ENCODE measurements at places on chromosomes 11 and 22.

- no peak for DNase-seq
Observed at GRCh38 chr11:131447898-131448297, 77.5 kb downstream of the NTM start.

GRCh38 chr11:132228746-132229325 lies 858.4 kb downstream of the NTM start:
- DNase-seq: no peak

DNA sequence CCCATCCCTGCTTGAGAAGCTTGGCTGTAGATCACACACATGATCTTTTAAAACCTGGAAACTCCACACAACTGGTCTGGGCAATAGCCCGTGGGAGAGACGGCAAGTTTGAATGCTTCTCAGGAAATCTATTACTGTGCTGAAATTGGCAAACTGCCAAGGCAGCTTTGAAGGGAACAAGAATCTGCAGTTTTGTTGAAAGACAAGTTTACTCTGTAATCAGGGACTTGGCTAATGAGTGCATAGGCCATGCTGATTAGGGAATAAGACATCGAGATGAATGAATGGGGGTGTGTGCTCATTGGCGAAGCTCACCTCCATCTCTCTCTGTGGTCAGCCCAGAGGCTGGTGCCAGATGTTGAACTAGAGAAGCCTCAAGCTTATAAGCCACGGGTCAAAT lies 218.8 kb downstream of the HIPK3 start:
- DNase-seq: no peak

- DNase-seq: no peak
Observed at GRCh38 chr11:8232414-8232813, 31.3 kb downstream of the LMO1 start.

- DNase-seq: no peak
Observed at GRCh38 chr11:44753961-44754645, 27.3 kb downstream of the TSPAN18 start.

DNA sequence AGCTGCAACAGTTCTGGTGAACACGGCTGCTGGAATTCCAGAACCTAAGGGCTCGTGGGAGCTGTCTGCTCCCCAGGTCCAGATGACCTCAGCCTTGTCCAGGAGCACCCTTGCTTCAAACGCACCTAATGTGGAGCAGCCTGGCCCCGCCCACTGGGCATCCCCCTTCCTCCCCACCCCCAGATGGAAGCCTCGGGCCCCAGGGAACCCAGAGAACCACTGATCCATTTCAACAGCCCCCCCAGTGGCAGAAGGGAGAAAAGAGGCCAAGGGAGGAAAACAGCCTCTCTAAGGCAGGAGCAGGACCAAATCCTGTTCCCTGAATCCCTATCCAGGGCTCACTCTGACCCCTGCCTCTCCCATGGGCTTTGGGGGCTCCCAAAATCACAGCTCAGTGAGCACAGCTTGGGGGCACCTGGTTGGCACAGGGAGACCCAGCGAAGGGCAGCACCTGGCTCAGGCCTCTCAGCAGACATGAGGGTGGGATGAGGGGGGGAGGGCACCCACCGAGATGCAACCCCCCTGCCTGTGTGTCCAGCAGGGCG lies 1.2 kb downstream of the CYTH4 start:
- DNase-seq: peak; percentile 77

DNA sequence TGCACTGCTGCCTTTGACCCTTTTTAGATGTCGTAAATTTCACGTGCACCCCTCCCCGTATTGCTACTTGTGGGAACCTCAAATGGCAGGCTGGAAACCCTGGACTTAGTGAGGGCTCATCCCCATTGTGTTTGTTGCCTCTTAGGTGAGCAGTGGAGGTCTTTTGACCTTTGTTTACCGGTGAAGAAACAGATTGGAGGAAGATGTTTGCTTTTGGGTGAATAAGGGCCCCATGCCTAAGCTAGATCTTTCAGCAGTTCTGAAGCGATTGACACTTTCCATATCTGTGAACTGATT lies 782 bp downstream of the SMARCB1 start:
- no peak for DNase-seq

GRCh38 chr11:128938156-128938885 lies 4.3 kb downstream of the TP53AIP1 start:
- DNase-seq: no peak

DNA sequence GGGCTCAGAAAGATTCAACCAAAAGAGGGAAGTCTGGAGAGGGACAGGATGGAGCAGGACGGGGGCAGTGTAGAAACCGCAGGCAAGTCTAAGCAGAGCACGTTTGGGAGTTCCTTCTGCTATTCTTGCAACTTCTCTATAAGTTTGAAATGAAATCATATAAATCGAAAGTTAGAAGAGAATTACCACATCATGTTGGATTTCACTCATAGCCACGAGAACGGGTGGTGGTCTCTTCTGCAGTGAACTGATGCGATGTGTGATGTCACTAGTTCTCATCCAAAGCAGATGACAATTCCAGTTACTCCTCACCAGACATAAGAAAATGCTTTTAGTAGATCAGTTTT lies 36.0 kb downstream of the KCNQ1 start:
- no peak for DNase-seq

- no peak for DNase-seq
Observed at GRCh38 chr11:101686514-101686913, 102.7 kb upstream of the TRPC6 start.

GRCh38 chr22:20951151-20951931 lies 15.7 kb upstream of the AIFM3 start:
- DNase-seq: no peak

- peak; percentile 83 for DNase-seq
Observed at GRCh38 chr11:48013269-48013901, 33.0 kb downstream of the PTPRJ start.

GRCh38 chr11:8247312-8247711 lies 16.4 kb downstream of the LMO1 start:
- no peak for DNase-seq

- DNase-seq: no peak
Observed at GRCh38 chr11:82831364-82831763, 68.9 kb downstream of the PRCP start.

DNA sequence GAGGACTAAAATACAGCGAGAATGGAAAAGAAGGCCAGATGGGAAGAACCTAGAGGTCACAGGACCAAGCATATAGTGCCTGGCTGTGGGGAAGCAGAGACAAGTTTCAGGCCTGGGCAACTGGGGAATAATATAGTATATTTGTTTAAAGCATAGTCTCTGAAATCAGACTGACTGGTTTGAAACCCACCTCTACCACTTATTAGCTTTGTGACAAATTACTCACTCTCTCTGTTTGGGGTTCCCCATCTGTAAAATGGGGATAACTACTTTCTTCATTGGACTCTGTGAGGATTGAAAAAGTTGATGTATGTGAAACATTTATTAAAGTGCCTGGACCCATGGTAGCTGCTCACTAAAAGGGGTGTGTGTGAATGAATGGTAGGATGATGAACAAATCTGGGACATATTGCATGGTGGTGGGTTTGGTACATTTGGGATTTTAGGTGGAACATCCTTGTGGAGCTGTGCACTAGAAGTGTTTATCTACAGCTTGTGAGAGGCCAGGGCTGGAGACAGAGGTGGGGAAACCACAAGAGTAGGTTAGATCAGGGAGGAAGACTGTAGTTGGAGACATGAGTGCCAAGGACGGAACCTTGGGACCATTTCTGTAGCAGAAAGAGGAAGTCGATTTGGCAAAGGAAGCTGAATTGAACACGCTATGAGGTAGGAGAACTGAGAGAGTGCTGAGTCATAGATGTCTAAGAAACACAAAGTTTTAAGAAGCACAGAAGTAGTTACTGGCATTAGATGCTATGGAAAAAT lies 52.6 kb downstream of the SWAP70 start:
- DNase-seq: no peak

DNA sequence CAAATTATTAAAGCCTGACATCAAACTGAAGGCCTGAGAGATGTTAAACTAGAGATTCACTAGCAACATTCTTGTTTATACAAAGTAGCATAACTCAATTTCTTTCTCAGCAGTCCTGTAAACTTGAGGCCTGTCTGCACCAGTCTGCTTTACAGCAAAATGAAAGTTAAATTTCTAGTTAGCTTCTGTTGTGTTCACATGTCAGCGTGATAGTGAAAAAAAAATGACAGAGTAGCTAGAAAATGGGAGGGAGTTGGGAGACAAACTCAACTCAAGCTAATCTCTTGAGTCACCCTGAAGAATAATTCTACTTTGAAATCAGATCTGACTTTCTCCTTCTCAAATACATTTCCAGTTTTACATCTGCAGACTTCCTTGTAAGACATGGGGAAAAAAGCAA lies 6.5 kb downstream of the RBFOX2 start:
- DNase-seq: no peak

DNA sequence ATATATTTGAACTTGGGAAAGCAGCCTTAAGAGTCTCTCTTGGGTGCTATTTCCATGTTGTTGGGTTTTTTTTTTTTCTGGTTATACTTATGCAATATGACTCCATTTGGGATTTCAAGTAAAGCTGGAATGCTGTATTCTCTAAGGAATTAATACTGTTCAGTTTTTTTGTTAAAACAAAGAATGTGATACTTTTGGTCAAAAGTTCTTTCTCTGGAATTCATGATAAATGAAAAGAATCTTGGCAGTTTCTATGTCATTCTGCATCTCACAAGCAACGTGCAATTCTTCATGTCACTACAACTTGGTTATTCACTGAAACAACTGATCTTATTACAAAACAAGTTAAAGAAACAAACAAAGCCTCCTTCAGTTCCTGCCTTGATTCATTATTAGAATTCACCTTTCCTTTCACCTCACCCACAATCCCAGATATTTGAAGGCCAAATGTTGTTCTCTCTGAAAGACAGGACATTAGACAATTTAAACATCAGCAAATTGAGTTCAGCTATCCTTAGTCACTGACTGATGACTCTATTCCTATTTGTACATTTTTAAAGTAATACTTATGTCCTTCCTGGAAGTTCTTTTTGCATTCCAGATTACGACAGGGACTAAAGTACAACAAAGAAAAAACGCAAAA lies 176.2 kb downstream of the SBF2 start:
- no peak for DNase-seq

GRCh38 chr11:43632181-43632580 lies 48.4 kb upstream of the HSD17B12 start:
- DNase-seq: no peak

GRCh38 chr11:7572001-7572712 lies 58.4 kb downstream of the PPFIBP2 start:
- no peak for DNase-seq

GRCh38 chr11:12079726-12080556 lies 30.4 kb upstream of the MICAL2 start:
- no peak for DNase-seq

DNA sequence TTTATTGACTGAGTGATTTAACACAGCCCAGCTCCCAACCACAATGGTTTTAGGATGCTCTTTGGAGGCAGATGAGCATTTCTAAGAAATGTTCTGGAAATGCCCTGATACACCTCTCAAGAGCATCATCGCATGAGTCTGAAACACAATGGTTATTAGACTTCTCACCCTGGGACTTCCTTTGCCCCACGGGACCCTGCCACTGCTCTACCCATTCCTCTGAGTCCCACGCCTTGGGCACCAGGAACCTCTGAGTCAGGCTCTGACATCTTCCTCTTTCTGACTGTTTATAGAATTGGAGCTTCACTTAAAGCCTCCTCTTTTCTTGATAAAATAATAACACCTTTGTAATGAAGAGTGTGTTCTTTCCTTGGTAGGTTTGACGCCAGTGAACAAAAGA lies 85.6 kb upstream of the PARVA start:
- DNase-seq: peak; percentile 31

DNA sequence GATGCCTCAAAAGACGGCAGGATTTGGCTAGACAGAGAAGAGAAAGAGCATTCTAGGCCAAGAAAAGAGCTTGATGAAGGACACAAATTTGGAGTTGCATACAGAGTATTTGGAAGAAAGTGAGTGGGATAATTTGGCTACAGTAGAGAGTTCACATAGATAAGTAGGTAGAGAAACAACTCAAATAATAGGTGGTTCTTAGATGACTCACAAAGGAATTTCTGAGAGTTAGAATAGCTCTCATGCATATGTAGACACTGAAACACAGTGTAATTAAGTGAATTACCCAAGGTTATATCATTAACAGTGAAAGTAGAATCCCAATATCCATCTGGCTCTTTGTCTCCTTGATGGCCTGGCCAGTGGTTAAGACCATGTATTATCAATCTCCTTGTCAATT lies 228.6 kb upstream of the DDI1 start:
- no peak for DNase-seq

Measured in activated effector memory CD4-positive, alpha-beta T cell treated with anti-CD3 and anti-CD28 coated beads, Interleukin-2, amount 50 U/mL, for 16 hours (primary cell).